Daoy (cell line): ENCODE measurements at places on chromosomes 5 and 9. TPM values are rescaled to one million over a fixed set of nuclear protein-coding genes. Genes with fewer than 3 reads are reported as not detected.

The IFNB1 gene
- not detected in 2 replicates for total RNA-seq

The SPARC gene
- 364 and 386 TPM in 2 replicates for total RNA-seq

The BRIX1 gene
- 135 and 140 TPM in 2 replicates for total RNA-seq

GRCh38 chr9:35499029-35499700, 9.3 kb downstream of the RUSC2 start:
- no peak for DNase-seq

- DNase-seq: no peak
These were observed 51.9 kb upstream of the UBAC1 start for GRCh38 chr9:136013116-136013515.

DNA sequence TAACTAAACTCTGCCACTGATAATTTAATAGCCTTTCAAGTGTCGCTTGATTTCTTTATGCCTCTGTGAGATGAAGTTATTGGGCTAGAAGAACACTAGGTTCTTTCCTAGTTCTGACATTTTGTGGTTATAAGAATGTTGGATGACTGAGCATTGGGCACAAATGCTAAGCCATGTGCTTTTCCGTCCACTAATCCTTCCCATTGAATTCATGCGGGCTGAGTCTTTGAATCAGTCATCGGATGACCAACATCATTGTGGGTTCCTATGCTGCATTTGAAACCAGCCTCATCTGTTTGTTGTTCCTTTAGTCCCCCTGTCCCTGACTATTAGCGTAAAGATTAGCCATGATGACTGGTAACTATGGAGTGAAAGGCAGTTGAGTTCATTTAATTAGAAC, 58.5 kb downstream of the ALDH1A1 start:
- DNase-seq: peak; percentile 73

- DNase-seq: peak; percentile 76
These were observed 545 bp upstream of the CTSV start for GRCh38 chr9:97039514-97039860.

- no peak for DNase-seq
These were observed 114.1 kb downstream of the PCSK5 start for GRCh38 chr9:76004526-76004925.

DNA sequence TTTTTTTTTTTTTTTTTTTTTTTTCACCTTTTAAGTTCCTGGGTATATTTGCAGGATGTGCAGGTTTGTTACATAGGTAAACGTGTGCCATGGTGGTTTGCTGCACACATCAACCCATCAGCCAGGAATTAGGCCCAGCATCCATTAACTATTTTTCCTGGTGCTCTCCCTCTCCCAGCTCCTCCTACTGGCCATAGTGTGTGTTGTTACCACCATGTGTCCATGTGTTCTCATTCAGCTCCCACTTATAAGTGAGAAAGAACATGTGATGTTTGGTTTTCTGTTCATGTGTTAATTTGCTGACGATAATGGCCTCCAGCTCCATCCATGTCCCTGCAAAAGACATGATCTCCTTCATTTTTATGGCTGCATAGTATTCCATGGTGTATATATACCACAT, 350.5 kb downstream of the MAN2A1 start:
- no peak for DNase-seq

DNA sequence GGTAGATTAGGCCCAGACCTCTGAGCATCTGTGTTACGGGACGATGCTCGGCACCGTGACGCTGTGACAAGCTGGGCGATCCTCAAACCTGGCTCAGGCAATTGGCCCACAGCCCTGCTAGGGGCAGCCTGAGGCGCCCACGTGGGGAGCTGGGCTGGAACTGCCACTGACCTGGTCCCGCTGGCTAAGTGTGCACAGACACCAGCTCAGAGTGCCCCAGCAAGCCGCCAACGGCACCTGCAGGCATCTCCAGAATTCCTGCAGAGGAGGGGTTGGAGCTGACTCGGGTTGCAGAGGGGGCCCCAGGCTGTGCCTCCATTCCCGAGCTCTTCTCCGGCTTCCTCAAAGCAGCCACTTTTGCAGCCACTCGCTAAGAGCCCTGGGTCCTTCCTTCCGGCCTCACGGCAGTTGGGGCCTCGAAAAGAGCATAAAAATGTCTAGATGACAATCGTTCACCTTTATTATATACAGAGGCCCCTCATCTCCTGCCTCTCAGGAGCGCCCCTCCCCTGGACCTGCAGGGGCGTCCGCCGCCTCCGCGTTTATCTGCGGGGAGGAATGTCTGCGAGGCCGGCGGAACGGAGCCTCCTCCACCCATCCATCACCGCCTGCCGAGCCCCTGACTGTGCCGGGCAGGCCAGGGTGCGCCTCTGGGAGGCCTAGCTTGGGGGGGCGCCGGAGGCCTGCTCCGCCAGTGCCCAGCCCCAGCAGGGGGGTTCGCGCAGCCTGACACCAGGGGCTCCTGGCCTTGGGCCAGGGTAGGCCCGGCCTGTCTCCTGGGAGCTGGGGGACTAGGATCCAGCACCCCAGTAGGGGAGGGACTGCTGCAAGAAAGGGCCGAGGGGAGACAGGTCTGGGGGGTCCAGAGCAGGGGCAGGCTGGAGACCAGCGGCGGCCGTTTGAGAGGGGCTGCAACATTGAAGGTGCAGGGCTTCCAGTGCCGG, 144.9 kb downstream of the BARX1 start:
- no peak for DNase-seq

DNA sequence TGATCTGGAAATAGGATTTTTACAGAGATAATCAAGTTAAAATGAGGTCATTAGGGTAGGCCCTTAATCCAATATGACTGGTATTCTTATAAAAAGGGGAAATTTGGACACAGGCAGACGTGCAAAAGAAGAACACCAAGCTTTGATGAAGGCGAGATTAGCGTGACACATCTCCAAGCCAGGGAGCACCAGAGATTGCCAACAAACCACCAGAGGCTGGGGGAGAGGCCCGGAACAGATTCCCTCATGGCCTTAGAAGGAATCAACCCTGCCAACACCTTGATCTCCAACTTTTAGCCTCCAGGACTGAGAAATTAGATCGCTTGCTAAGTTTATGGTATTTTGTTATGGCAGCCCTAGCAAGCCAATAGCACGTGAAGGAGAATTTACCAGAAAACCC, 10.8 kb upstream of the ARSI start:
- no peak for DNase-seq

GRCh38 chr5:127697894-127698600, 5.1 kb upstream of the CCDC192 start:
- DNase-seq: peak; percentile 79

DNA sequence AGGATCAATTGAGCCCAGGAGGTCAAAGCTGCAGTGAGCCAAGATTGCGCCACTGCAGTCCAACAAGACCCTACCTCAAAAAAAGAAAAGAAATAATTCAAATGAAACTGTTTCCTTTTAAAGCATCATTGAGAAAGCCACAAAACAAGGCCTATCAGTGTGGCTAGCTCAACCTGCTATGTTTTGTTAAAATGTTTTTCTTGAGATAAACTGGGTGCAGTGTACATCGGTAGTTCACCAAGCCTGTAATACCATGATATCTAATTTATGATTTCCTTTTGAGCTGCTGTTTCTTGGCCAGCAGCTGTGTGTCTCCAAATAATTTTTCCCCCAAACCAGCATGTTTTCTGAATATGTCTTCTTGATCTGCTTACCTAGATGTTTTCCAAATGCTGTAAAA, 97.3 kb upstream of the GOLGA1 start:
- DNase-seq: no peak

- peak; percentile 40 for DNase-seq
These were observed 41.9 kb upstream of the AGXT2 start for GRCh38 chr5:35089334-35090314.

GRCh38 chr5:140366589-140367255, 6.7 kb downstream of the SLC4A9 start:
- DNase-seq: no peak

DNA sequence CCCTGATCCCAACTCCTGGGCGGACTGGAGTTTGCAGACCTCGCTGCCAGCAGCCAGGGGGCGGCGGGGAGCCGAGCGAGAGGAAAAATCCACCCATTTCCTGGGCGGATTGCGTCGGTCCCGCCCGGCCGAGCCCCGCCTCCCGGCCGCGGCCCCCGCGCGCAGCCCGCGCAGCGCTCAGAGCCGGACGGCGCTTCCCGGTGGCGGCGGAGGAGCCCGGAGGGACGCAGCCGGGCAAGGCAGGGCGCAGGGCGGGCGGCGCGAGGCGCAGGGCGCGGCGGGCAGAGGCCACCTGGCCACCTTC, at the start of gene OLFM1:
TSS of gene OLFM1 (plus strand) at position 180 of the 304 bp plus-strand sequence. CDS start 322 bp downstream, outside the sequence.
- peak; percentile 92 for DNase-seq

GRCh38 chr9:4259489-4259888, 40.4 kb downstream of the GLIS3 start:
- DNase-seq: no peak

DNA sequence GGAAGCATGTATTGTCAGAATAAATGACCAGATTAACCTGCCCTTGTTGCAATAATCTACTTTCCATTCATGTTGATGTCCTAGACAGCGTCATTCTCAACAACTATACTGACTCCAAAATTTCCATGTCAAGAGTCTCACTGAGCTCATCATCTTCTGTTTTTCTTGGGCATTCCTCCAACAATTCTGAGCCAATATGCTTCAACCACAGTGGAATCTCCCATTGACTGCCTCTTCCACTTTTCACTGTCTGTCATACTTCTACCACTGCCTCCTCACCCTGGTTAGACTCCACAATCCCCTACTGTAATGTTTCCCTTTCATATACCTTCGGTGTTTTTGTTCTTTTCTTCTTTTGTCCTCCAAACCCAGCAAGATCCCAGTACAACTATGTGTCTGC, 162.8 kb downstream of the TLE1 start:
- DNase-seq: peak; percentile 67

- no peak for DNase-seq
These were observed 6.1 kb upstream of the TUSC1 start for GRCh38 chr9:25684321-25684720.
